ENCODE measurements at places on chromosomes 3 and 15.

DNA sequence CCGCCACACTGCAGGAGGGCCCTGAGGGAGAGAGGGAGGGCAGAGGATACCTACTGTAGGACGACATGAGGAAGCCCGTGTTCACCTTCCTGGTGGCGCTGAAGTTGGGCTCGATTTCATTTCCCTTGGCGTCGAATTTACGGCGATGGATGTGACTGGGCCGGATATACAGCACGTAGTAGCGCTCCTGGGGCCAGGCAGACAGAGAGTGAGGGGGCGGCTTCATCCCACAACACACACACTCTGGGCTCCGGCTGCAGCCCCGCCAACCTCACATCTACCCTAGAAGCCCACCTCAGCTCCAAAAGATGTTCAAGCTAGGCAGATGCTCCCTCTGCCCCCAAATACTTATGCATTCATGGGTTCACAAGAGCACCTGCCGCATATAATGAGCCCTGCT lies 4.5 kb downstream of the ARPIN start:
- DNase-seq = no peak

- DNase-seq = no peak
Observed at GRCh38 chr3:190018460-190018859, 102.2 kb downstream of the P3H2 start.

DNA sequence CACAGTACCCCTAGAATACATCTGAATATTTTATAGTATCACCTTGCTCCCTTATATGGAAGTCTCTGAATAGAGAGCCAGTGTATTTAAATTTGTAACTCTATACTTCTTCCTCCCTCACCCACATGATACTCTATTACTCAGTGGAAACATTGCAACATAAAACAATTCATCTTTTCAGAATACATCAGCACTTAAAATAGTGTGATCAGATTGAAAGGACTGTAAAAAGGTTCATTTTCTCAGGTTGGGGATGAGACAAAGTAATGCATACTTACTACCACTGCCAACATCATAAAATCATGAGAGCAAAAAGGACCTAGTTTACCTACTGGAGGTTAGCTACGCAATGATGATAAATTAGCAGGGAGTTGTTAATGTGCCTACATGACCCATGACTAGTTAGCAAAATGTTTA lies 13.8 kb upstream of the THRB start:
- DNase-seq = no peak

DNA sequence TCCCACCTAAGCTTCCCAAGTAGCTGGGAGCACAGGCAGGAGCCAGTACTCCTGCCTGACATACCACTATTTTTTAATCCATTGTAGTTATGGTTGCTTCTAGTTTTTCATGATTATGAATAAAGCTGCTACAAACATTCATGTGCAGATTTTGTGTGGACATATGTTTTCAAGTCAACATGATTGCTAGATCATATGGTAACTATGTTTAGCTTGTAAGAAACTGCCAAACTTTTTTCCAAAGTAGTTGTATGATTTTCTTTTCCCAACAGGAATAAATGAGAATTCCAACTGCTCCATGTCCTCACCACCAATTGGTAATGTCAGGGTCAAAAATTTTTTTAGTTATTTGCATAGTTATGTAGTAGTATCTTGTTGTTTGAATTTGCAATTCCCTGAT lies 136.8 kb upstream of the THRB start:
- DNase-seq = no peak

- peak; percentile 38 for DNase-seq
Observed at GRCh38 chr3:9352917-9353752, 9.7 kb upstream of the THUMPD3 start.

DNA sequence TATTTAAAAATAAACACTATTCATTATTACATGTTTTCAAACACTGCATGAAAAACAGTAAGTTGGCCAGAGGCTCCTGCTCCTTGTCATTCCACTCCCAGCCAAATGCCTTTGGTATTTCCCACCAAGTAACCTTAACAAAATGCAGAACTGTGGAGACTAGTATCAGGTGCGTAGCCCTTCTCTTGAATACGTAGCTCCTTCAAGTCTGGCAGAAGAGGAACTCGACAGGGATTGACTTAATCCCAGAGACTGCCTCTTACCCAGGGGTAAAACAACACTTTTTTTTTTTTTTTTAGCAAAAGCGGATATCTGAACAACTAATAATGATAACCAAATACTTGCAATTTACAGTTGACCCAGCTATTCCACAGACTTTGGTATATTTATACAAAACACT lies 738 bp downstream of the COMMD2 start:
- no peak for DNase-seq

- DNase-seq = no peak
Observed at GRCh38 chr15:20356444-20356910, 185.1 kb downstream of the GOLGA6L6 start.

GRCh38 chr3:152298393-152299248 lies 29.9 kb downstream of the MBNL1 start:
- no peak for DNase-seq

DNA sequence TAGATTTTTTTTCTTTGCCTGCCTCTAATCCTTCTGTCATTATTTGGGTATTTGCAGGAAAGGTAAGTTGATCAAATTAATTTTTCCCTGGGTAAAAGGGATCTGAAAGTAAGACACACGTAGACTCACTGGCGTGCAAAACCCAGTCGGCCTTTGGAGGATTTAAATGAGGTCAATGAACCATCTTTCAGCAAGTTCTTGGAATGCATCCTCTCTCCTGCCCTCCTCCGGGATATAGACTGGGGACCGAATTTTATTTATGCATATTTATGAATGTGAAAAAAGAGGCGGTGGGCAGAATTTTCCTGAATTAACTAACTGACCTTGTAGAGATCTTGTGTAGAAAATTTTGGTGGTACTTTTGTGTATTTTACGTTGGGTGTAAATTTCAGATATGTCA lies 2.2 kb downstream of the CADM2 start:
- no peak for DNase-seq

GRCh38 chr3:3509665-3510064 lies 289.6 kb upstream of the LRRN1 start:
- DNase-seq = no peak

DNA sequence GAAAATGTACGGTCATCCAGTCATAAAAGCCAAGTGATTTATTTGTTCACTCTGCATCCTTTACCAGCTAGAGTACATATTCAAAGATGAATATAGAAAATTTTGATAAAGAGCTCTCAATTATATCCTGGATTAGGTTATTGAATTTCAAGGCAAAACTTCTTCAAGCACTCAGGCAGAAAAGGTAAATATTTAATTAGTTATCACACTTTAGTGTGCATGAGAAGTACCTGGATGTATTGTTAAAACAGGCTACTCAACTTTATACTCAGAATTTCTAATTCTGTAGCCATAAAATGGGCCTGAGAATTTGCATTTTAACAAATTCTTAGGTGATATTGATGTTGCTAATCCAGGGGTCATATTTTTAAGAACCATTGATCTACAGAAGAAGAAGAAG lies 45.3 kb downstream of the ILDR1 start:
- no peak for DNase-seq

DNA sequence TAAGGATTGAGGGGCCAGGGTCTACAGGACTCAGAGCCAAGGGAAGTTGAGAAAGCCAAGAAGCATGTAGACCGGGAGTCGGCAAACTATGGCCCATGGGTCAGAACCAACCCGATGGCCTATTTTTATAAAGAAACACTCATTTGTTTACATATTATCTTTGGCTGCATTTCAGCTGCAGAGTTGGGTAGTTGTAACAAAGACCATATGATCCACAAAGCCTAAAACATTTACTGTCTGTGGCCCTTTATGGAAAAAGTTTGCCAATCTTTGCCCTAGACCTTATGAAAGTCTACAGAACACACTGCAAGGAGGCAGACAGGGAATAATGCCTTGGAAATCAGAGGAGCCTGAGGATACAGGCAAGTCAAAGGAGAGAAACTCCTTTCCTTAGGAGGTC lies 63.2 kb upstream of the MNS1 start:
- DNase-seq = no peak

DNA sequence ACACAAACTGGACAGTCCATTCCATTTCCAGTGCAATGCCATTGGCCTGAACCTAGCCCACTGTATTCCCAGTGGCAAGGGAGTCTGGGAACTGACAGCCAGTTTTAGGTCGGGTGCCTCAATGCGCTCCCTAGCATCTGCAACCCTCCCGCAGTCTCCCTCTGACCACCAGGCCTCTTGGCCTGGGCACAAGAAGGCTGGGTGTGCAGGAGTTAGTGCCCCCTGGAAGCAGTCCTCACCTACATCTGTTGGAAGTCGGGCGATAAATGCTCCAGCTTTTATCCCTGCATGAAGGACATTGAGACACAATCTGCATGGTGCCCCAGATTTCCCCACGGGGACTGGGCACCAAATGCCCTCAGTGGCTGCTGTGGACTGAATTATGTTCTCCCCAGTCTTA lies 12.7 kb downstream of the C3orf22 start:
- DNase-seq = no peak

- DNase-seq = no peak
Observed at GRCh38 chr3:62261736-62262135, 111.6 kb downstream of the FEZF2 start.

GRCh38 chr3:150300388-150300787 lies 107.7 kb upstream of the TSC22D2 start:
- no peak for DNase-seq

- no peak for DNase-seq
Observed at GRCh38 chr3:124856677-124857076, 30.5 kb downstream of the ITGB5 start.

GRCh38 chr15:23472033-23472432 lies 25.0 kb upstream of the GOLGA6L2 start:
- DNase-seq = no peak

DNA sequence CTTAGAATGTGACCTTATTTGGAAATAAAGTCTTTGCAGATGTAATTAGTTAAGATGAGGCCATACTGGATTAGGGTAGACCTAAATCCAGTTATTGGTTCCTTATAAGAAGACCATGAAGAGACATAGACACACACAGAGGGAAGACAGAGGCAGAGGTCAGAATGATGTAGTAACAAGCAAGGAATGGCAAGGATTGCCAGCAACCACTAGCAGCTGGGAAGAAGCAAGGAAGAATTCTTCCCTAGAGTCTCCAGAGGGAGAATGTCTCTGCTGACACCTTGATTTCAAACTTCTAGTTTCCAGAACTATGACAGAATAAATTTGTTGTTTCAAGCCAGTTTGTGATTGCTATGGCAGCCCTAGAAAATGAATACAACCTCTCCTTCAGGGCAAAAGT lies 116.7 kb downstream of the WDR76 start:
- DNase-seq = no peak

GRCh38 chr3:122356402-122356801 lies 26.6 kb downstream of the MIX23 start:
- DNase-seq = no peak

GRCh38 chr3:112611752-112612515 lies 29.0 kb downstream of the CCDC80 start:
- no peak for DNase-seq

DNA sequence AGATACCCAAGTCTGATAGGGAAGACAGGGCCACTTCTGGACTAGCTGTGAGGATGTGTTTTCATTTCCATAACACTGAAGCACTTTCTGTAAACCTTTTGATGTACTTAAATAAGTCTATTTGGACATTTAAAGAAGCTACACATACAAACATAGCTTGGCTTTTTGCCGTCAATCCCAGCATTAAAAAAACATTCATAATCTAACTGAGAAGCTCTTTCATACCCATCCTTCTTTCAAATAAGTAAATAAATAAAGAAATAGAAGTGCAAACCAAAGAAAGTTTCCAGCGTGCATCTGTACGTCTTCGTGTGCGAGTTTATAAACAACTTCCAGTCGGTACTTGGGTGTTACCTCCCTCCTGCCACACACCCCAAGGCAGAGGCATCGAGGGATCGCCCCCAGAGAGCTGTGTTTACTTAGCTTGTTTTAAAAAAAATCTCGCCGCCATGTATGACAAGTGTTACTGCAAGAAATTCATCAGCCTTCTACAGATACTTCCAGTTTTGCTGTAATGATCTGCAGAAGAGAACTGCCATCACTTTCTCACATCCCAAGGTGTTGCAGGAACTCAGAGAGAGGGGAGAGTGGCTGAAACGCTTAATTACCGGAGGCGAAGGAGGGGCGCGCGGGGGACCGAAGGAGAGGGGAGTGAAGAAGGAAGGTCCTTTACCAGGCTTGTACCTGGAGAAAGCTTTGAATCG lies 9.0 kb upstream of the MEIS2 start:
- no peak for DNase-seq

DNA sequence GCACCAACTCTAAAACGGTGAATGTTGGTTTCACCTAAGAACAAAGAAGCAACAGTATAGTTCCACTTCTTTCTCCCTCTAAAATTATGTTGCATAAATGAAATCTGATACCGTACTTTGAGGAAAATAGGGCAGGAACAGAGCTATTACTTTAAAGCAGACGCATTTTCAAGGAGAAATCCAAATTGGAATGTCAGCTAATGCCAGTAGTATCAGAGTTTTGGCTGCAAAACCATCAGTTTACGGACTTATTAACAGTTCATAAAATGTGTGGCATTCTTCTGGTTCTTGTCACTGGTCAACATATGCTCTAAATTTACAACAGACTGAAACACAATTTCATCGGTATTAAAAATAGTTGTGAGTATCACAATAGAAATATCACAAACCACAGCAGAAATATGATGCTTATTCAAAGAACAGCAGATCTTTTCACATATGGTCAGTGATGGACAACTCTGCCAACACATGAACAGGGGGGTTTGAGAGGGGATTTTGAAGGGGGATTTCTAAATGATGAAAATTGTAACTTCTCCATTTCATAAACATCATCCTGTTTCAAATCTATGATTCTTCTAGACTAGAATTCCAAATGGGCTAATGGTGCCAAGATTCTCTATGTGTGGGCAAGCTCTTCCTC lies 38.7 kb upstream of the ROBO2 start:
- no peak for DNase-seq

DNA sequence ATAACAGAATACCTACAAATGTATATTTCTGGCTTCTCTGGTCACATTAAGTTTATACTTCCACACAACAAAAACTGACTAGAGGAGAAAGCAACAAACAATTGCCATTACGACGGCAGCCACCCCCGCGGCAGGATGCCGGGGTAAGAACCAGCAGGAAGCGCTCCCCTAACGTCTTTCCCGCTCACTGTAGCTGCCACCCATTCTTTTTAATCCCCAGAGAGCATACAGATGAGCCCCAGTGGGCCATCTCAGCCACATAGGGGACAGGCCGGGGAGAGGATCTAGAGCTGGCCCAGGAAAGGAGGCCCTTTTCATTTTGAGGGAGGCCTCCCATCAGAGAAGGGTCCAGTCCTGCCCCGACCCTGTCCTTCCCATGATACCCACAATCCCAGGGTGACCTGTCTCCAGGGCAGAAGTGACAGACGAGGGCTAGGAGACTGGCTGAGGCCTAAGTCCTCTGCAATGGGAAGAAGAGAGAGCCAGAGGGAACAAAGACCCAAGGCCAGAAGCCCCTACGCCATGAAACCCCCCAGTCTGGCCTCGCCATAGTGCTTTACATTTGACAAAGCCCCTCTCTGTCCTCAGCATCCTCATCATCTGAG lies 3.6 kb upstream of the CALML4 start:
- DNase-seq = no peak

DNA sequence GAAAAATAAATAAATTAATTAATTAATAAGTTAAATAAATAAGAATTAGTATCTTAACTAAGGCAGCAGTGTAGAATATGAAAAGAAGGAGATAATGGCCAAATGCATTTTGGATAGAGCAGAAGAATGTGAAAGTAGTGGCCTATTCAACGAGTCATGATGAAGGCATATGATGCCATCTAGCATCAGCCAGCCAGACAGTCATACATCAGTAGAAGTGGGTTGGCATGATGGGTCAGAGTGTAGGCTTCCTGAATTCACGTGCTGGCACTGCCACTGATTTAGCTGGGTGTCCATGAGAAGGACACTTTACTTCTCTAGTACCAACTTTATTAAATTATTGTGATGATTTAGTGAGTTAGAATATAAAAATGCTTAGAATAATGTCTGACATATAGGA lies 256.1 kb upstream of the ARPP21 start:
- DNase-seq = no peak

All from D721Med (cell line).